Left lung (tissue), 14 donors: ENCODE measurements at places on chromosomes 5 and 9. TPM values are rescaled to one million over a fixed set of nuclear protein-coding genes. Genes with fewer than 3 reads are reported as not detected.
A peak's percentile ranks its signal among the peaks of the same experiment; 100 is the strongest.

Gene GRIN1
- total RNA-seq = 0.55 TPM

Gene PDE6A
- total RNA-seq = not detected

DNA sequence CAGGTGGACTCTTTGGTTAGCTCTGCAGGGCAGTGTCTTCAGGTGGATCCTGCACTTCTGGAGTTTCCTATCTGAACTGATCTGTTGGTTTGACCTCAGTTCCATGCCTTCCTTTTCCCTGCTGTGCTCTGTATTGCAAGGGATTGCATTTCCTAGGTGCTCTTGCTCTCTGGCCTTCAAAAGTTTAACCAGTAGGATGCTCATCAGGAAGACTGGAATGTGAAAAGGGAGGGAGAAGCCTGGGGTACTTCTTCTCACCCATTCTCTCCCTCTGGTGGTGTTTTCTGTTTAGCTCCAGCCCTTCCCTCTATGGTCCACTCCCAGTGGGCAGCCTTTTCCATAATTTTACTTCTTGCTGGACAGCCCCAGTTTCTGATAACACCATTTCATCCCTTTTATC, 78.5 kb downstream of the ZNF618 start:
- H3K36me3 ChIP-seq = no peaks in the 10 kb centered on the region
- H3K4me3 ChIP-seq = no peak overlapping the region
- H3K27me3 ChIP-seq = no peaks in the 10 kb centered on the region
- no peak overlapping the region for H3K27ac ChIP-seq
- H3K4me1 ChIP-seq = peaks cover 2% of the 10 kb centered on the region

GRCh38 chr5:103059525-103059924, 60.4 kb downstream of the GIN1 start:
- H3K4me3 ChIP-seq = no peak overlapping the region
- no peaks in the 10 kb centered on the region for H3K36me3 ChIP-seq
- H3K4me1 ChIP-seq = no peaks in the 10 kb centered on the region
- no peaks in the 10 kb centered on the region for H3K27me3 ChIP-seq

DNA sequence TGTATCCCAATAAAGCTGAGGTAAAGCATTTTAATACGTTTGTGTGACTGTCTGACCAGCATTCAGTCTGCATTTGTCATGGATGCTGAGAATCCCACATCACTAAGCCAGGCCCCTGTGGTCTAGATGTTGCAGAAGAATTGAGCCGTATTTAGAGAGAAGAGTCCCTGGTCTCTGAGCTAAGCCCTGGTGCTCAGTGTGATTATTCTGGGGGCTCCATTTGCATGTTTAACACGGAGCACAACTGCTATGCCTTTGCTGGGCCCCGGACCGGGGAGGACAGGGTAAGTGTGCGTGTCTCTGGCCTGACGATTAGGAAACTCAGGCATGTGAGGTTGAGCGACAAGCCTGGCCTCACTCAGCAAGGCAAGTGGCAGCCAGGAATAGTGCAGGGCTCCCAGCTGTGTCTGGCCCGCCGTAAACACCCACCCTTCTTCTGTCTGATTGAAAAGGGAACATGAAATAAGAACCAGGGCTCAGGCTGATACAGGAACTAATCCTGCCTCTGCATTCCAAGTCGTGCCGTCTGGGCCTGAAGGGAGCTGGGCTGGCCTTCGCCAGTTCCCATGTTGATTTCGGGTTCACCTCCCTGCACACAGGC, 22.3 kb downstream of the FAM78A start:
- H3K27ac ChIP-seq = peak overlapping the region; percentile 97
- no peak overlapping the region for H3K4me3 ChIP-seq
- H3K36me3 ChIP-seq = no peaks in the 10 kb centered on the region
- peak; percentile 75 for DNase-seq
- no peaks in the 10 kb centered on the region for H3K4me1 ChIP-seq
- no peaks in the 10 kb centered on the region for H3K27me3 ChIP-seq

- no peak for DNase-seq
- H3K36me3 ChIP-seq = no peaks in the 10 kb centered on the region
- no peak overlapping the region for H3K27ac ChIP-seq
- no peaks in the 10 kb centered on the region for H3K27me3 ChIP-seq
These were observed 112.8 kb upstream of the CDH12 start for GRCh38 chr5:22965960-22966359.

DNA sequence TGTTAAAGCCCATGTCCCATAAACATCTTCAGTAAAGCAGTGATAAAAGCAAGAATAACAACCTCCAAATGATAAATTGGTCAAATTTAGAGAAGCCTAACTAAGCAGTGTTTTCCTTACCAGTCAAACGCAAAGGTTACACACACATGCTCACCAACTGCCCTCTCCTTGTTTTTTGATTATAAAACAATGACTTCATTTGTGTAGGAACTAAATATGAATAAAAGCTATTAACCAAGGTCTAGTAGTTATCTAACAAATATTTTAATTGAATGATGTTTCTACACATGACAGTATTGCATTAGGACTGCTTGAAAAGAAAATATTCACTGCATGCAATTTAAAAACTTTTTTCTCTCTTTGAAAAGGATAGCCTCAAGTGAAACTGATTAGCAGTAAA, 36.7 kb downstream of the PCA3 start:
- H3K36me3 ChIP-seq = no peaks in the 10 kb centered on the region
- H3K4me3 ChIP-seq = no peak overlapping the region
- no peaks in the 10 kb centered on the region for H3K4me1 ChIP-seq
- no peak for DNase-seq
- no peaks in the 10 kb centered on the region for H3K27me3 ChIP-seq

- no peaks in the 10 kb centered on the region for H3K4me1 ChIP-seq
- H3K27me3 ChIP-seq = no peaks in the 10 kb centered on the region
- no peak overlapping the region for H3K4me3 ChIP-seq
- DNase-seq = no peak
These were observed 2.5 kb upstream of the FGF1 start for GRCh38 chr5:142688281-142688989.

DNA sequence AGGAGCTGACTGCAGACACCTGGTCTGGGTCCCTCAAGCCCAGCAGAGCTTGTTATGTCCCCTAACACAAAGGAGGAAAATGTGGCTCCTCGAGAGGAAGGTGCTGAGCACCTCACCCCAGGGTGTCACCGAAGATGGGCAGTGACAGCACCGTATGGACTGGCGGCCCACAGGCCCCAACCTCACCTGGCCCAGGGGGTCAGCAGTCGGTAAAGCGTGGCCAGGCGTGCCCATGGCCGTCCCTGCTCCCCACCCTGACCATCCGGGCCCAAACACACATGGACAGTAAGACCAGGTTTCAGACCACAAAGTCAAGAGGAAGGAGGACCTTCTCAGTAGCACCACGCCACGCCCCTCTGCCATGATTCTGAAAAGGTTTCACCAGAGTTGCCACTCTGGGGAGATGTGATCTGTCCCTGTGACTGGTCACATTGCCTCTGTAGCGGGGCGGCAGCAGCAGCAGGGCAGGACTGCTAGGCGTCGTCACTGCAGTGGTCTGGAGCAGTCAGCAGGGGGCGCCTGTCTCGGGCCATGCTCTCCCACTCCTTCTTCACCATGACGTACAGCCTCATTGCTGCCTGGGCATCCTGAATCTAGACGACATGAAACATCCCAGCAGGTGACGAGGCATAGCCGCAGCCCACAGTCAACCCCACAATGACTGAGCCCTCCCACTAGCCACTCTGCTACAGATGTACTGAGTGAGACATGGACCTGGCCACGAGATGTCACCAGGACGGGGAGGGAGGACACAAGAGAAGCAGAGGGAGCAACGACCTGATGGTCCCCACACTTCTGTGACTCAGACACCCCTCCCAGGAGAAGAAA, 11.1 kb downstream of the REXO4 start:
- peak; percentile 74 for DNase-seq
- H3K4me1 ChIP-seq = no peaks in the 10 kb centered on the region
- no peaks in the 10 kb centered on the region for H3K27me3 ChIP-seq
- no peaks in the 10 kb centered on the region for H3K36me3 ChIP-seq

GRCh38 chr9:129613520-129614175, 7.3 kb downstream of the C9orf50 start:
- peaks cover 13% of the 10 kb centered on the region for H3K27me3 ChIP-seq
- H3K4me1 ChIP-seq = peaks cover 25% of the 10 kb centered on the region
- no peak overlapping the region for H3K27ac ChIP-seq
- DNase-seq = peak; percentile 50
- no peaks in the 10 kb centered on the region for H3K36me3 ChIP-seq
- no peak overlapping the region for H3K4me3 ChIP-seq

Gene ANGPTL2
- 22.7 TPM for total RNA-seq

Gene CD180
- 9.4 TPM for total RNA-seq

Gene PCSK1
- total RNA-seq = 0.47 TPM

- no peaks in the 10 kb centered on the region for H3K27me3 ChIP-seq
- no peak overlapping the region for H3K27ac ChIP-seq
- H3K36me3 ChIP-seq = no peaks in the 10 kb centered on the region
- peak; percentile 63 for DNase-seq
These were observed 16.5 kb downstream of the ASS1 start for GRCh38 chr9:130461218-130461630.

DNA sequence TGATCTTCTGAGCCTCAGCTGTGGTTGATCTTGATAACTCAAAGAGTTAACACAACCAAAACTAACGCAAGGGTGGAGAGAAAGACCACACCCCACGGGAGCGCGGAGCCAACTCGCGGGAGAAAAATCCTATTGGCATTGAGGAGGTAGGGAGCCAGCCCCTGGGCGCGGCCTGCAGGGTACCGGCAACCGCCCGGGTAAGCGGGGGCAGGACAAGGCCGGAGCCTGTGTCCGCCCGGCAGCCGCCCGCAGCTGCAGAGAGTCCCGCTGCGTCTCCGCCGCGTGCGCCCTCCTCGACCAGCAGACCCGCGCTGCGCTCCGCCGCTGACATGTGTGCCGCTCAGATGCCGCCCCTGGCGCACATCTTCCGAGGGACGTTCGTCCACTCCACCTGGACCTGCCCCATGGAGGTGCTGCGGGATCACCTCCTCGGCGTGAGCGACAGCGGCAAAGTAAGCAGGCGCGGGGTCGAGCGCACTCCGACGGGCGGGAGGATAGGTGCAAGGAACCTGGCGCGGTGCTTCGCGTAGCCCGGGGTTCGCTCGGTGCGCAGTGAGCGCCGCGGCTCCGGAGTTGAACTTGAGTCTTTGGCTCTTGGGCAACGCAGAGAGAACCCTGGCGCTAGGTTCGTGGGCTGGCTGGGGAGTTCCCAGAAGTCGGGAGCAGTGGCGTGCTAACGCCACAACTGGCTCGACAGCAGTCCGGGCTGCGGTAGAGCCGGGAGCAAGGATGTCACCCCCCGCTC, at the start of gene GDA:
GDA (plus strand) TSS at position 210 of the 745 bp plus-strand sequence; CDS start at position 330, 120 bp downstream.
- peak; percentile 80 for DNase-seq
- H3K4me1 ChIP-seq = peaks cover 4% of the 10 kb centered on the region
- H3K27ac ChIP-seq = no peak within 1 kb of the TSS
- H3K4me3 ChIP-seq = no peak within 1 kb of the TSS

GRCh38 chr5:79521156-79521555, 7.2 kb upstream of the HOMER1 start:
- no peak overlapping the region for H3K4me3 ChIP-seq
- H3K27ac ChIP-seq = no peak overlapping the region
- no peaks in the 10 kb centered on the region for H3K36me3 ChIP-seq
- DNase-seq = no peak

- H3K4me1 ChIP-seq = no peaks in the 10 kb centered on the region
- H3K36me3 ChIP-seq = no peaks in the 10 kb centered on the region
- no peaks in the 10 kb centered on the region for H3K27me3 ChIP-seq
- no peak overlapping the region for H3K4me3 ChIP-seq
- no peak overlapping the region for H3K27ac ChIP-seq
These were observed 89.6 kb downstream of the CAVIN4 start for GRCh38 chr9:100667448-100667847.

Gene ZNF483
- 5.2 TPM for total RNA-seq

Gene TRIM23
- 13.6 TPM for total RNA-seq

GRCh38 chr5:63570752-63571151, 391.5 kb downstream of the HTR1A start:
- no peaks in the 10 kb centered on the region for H3K36me3 ChIP-seq
- H3K4me3 ChIP-seq = no peak overlapping the region
- no peak for DNase-seq
- H3K4me1 ChIP-seq = no peaks in the 10 kb centered on the region

Gene SEMA4D
- total RNA-seq = 30.2 TPM

DNA sequence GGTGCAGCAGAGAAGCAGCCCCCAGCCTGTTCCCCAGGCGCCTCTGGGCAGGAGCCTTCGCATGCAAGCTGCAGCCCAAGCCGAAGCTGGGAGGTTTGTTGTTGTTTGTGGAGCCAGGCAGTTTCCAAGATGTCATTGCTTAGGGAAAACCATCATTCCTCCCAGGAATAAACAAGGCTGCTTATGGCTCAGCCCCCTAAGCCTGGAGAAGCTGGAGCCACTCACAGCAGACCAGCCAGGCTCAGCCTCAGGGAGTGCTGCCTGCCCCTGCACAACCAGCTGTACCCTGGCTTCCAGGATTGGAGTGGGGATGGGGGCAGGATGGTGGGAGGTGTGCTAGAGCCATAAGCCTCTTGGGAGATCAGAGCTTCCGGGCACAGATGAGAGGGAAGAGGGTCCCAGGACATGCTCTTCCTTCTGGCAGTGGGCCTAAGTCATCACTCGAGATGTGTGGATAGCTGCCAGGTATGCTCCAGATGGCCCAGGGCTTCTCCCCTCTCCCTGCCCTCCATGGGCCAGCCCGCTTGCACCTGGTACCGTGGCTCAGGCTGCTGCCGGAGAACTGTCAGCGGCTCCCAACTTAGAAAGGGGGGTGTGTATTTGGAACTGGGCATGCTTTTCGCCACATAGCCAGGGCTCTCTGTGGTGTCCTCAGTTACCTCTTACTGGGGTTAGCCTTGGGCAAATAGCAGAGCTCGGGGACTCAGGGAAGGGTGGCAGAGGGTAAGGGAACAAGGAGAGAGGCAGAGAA, 105.2 kb downstream of the RGS3 start:
- no peaks in the 10 kb centered on the region for H3K27me3 ChIP-seq
- H3K4me3 ChIP-seq = no peak overlapping the region
- no peaks in the 10 kb centered on the region for H3K36me3 ChIP-seq
- no peak for DNase-seq
- no peak overlapping the region for H3K27ac ChIP-seq

Gene TMOD1
- 6.0 TPM for total RNA-seq

- H3K36me3 ChIP-seq = no peaks in the 10 kb centered on the region
- no peak for DNase-seq
- no peak overlapping the region for H3K27ac ChIP-seq
- no peaks in the 10 kb centered on the region for H3K4me1 ChIP-seq
These were observed 86.7 kb upstream of the NFIB start for GRCh38 chr9:14400658-14400995.

DNA sequence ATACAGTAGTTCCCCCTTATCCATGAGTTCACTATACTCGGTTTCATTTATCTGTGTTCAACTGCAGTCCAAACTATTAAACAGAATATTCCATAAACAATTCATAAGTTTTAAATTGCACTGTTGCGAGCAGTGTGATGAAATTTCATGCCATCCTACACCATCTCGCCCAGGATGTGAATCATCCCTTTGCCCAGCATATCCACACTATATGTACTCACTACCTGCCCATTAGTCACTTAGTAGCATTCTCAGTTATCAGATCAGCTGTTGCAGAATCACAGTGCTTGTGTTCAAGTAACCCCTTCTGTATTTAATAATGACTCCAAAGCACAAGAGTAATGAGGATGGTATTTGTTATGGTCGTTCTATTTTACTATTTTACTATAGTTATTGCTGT, 51.5 kb downstream of the SHOC1 start:
- DNase-seq = no peak
- H3K36me3 ChIP-seq = no peaks in the 10 kb centered on the region
- no peak overlapping the region for H3K27ac ChIP-seq
- H3K27me3 ChIP-seq = no peaks in the 10 kb centered on the region
- H3K4me3 ChIP-seq = no peak overlapping the region
